ENCODE measurements at places on chromosomes 6 and 20. TPM values are rescaled to one million over a fixed set of nuclear protein-coding genes. Genes with fewer than 3 reads are reported as not detected.

DNA sequence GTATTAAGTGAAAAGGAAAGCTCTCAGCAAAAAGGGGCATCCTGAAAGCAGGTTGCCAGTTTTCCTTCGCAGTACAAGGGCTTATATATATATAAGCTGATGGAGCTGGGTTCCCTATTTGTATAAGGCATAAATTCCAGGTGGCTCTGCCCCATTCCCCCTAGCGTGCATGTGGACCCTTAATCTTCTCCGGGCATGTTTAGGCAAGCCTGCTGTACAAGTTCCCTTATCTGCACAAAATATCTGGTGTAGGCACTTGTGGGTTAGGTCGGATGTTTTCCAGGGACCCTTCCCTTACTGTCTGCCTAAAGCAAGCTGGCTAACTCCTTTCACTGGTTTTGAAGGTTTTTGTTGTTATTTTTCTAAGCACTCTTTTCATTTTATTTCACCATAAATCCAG is 140.7 kb downstream of the FUT9 start:
- no peak for DNase-seq

DNA sequence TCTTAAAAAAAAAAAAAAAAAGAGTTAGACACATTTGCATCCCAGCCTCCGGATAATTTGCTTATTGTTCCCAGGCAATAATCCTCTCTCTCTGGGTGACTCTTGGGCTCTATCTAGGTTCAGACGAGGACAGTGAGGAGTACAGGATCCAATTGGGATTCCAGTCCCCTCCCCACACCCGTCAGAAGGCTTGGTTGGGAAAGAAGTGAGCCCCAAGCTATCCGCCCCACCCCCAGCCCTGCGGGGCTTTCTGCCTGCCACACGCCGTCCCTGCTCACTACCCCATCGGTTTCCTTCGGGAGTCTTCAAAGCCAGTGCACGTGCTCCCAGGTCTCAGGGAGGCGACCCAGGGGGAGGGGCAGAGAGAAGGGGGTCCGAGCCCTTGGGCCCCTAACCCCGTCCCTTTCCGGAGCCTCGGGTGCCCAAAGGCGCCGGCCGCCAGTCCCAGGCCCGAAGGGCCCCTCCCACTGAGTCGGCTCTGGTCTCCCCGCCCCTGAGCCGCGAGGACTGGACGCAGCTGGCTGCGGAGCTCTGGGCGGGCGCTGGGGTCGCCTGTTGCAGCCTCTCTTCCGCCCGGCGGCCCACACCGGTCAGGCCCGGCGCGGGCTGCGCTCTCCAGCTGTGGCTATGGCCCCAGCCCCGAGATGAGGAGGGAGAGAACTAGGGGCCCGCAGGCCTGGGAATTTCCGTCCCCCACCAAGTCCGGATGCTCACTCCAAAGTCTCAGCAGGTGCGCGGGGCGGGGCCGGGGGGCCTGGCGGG is 2.5 kb downstream of the MYMX start:
- DNase-seq: peak; percentile 93

DNA sequence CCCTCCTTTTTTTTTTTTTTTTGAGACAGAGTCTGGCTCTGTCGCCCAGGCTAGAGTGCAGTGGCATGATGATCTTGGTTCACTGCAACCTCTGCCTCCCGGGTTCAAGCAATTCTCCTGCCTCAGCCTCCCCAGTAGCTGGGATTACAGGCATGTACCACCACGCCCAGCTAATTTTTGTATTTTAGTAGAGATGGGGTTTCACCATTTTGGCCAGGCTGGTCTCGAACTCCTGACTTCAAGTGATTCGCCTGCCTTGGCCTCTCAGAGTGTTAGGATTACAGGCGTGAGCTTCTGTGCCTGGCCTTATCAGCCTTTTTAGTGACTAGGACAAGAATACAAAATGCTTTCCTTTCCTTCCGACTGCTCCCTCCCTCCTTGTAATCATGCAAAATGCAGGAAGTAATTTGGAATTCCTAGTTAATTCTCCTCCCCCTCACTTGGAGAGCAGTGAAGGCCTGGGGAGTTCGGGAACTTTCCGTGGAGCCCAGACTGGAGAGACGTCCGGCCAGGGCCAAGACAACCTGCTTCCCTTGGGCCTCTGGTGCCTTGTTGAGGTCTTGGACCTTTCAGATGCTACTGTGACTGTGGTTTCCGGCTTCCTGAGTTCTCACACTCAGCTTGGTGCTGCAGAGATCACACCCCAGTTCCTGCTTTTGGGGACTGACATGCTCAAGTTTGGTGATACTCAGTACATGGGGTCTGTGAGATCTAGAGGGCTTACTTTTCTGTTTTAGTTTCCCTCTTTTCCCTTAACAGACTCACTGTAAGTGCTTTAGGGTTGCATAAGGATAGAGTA is 3.9 kb upstream of the PHF20 start:
- peak; percentile 51 for DNase-seq

GRCh38 chr6:116531675-116532570 is 13.6 kb downstream of the TRAPPC3L start:
- peak; percentile 74 for DNase-seq

DNA sequence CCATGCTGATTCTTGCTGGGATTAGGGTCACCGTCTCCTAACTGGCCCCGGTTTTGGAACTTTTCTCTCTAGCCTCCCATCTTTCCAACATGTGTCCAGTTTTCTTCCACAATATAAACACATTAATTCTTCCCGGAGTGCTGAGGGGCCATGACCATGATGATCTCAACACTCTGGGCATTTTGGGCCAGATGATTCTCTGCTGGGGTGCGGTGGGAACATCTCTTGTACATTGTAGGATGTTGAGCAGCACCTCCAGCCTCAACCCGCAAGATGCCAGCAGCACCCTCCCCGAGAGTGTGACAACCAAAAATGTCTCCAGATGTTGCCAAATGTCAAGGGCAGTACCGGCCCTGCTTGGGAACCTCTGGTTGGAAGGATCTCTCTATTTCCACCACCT is 164.8 kb downstream of the TFAP2C start:
- DNase-seq: no peak

GRCh38 chr20:46626758-46627157 is 24.5 kb downstream of the SLC13A3 start:
- no peak for DNase-seq

- DNase-seq: no peak
These were observed 845.9 kb downstream of the EYS start for GRCh38 chr6:64861039-64861651.

GRCh38 chr20:63029358-63030121 is 22.8 kb upstream of the BHLHE23 start:
- DNase-seq: no peak

DNA sequence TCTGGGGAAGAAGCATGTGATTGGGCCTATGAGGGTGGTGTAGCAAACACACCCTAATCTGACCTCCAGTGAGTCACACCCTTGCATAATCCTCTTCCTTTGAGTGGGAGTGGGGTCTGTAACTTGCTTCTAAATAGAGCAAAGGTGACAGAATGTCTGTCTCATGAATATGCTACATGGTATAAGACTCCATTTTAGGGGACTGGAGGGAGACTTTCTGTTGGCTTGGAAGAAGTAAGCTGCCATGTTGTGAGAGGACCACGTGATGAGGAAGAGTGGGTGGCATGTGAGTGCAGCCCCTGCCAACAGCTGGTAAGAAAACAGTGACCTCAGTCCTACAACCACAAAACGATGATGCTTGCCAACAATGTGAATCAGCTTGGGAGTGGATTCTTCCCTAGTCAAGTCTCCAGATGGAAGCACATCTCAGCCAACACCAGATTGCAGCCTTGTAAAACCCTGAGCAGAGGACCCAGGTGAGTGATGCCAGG is 3.7 kb downstream of the AK9 start:
- DNase-seq: peak; percentile 80

- DNase-seq: no peak
These were observed 224.8 kb upstream of the MAP3K7 start for GRCh38 chr6:90811596-90812226.

GRCh38 chr20:25039697-25040437 is 18.1 kb downstream of the ACSS1 start:
- DNase-seq: peak; percentile 97

DNA sequence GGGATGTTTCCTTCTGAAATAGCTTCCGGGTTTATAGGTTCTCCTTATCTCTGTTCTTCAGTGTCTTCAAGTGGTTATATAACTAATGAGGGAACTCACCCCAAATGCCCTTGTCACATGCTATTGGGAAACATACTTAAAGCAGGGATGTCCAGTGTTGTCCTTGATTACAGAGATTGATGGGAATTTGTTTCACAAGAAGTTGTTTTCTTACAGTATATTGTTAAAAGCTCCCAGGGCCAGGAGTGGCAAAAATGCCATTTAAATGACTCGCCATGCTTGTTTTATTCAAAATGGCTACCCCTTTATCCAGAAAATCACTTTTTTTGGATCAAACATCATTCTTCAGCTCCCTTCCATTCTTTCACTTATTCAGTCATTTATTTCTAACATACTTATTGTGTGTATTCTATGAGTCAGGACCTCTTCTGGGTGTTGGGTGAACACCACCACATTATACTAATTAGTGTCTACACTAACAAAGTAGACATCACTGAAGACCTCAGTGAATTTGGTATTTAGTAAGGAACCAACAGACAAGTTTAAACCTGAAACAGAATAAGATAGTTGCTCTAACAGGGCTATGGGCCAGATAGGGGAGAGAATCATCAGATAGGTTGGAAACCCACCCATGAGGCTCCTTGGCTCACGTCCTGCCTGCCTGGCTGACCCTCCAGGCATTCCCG is 791.1 kb downstream of the MAFB start:
- DNase-seq: no peak

The MOCS3 gene
- 7.9 TPM for total RNA-seq
